ENCODE measurements at places on chromosomes 5 and 9. TPM values are rescaled to one million over a fixed set of nuclear protein-coding genes. Genes with fewer than 3 reads are reported as not detected.

The CNTNAP3 gene
- total RNA-seq, result 18.5 TPM

The HRCT1 gene
- total RNA-seq, result 0.32 TPM

The PIP5K1B gene
- total RNA-seq, result 0.06 TPM

The RCL1 gene
- total RNA-seq, result 11.3 TPM

The NR5A1 gene
- not detected for total RNA-seq

The SPINK9 gene
- total RNA-seq, result not detected

The SLC12A2 gene
- 56.0 TPM for total RNA-seq

The NOL8 gene
- total RNA-seq, result 14.2 TPM

The KIF2A gene
- total RNA-seq, result 50.7 TPM

The FOXD4L6 gene
- not detected for total RNA-seq

The UHRF2 gene
- total RNA-seq, result 111 TPM

The MARCOL gene
- total RNA-seq, result not detected

The SLC36A1 gene
- total RNA-seq, result 3.2 TPM

The C1QTNF3 gene
- total RNA-seq, result 0.65 TPM

The PCDHA1 gene
- total RNA-seq, result 0.13 TPM

The SMIM33 gene
- total RNA-seq, result not detected

The ELOVL7 gene
- total RNA-seq, result 0.38 TPM

The PDCD1LG2 gene
- 7.0 TPM for total RNA-seq

The SLC36A3 gene
- not detected for total RNA-seq

The ZNF367 gene
- total RNA-seq, result 9.6 TPM

The LCN1 gene
- total RNA-seq, result not detected

The PCDHGA5 gene
- total RNA-seq, result 0.49 TPM

The SPATA6L gene
- total RNA-seq, result 0.97 TPM

The ANKS6 gene
- total RNA-seq, result 11.1 TPM

The C9 gene
- 0.57 TPM for total RNA-seq

The SLC45A2 gene
- total RNA-seq, result not detected

The SNCB gene
- 1.1 TPM for total RNA-seq

The SPRY4 gene
- total RNA-seq, result 11.3 TPM

Measured in bladder microvascular endothelial cell (primary cell).